Inflammatory macrophage (primary cell): ENCODE measurements at places on chromosomes 12 and 14.
A peak's percentile ranks its signal among the peaks of the same experiment; 100 is the strongest.

DNA sequence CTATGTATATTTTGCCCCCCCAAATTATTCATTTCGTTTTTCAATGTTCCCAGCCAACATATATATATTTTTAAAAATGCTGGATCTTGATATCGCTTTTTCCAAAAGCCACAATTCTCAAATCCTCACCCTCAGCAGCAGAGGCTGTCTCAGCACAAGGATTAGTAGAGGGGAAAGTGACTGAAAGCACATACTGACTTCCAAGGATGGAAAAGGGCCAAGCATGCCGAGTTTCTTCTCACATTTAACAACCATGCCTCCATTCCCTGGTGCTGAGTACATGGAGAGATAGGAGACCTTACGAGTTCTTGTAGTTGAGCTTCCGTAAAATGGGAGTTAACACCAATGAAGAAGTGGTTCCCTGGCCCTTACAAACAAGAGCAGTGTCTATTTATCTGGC, 403.4 kb upstream of the DCN start:
- no peak for DNase-seq

DNA sequence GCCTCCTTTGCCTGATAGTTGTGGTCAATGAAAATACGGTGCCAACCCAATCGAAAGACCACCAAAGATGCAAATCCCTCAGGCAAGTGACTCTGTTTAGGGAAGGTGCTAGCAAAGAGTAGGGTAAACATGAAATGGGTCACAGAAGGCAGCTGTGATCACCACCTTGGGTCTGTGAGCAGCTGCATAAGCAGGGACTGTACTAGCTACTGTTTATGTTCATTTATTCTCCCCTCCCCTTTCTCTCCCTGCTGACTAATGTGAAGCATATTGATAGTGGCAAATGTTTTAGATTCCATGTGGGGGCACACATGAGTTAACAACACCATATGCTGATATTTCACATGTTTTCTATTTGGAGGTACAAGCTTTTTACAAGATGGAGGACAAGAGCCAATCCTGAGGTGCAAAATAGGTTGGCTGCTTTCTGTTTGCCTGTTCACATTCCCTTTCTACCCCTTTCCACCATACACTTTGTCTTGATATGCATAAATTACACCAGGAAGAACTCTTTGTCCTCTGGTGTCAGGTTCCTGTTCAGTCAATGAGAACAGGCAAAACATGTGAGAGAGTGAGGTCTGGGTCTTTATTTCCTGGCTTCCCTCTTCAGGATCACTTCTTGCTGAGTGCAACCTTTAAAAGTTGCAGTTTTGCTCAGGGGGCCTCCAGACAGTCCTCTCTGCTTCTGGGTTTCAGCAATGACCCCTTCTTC, 71.1 kb downstream of the AVPR1A start:
- no peak for DNase-seq

- DNase-seq, result no peak
These were observed 82.0 kb upstream of the PTHLH start for GRCh38 chr12:28054583-28054982.

DNA sequence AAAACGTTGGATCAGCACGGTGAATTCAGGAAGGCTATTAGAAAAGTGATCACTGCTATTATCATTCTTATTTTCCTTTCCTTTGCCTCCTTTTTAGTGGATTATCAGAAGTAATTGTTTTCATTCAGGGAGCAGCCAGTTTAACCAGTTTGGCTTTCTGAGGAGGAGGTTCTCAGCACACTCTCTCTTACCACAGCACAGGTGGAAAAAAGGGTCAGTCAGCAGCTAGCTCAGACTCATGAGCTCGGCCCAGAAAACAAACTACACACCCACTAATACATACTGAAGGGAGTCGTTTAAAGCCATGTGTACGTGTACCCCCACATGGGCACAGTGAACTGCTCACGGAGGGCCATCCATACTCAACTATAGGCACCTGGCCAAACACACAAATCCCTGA, 23.2 kb upstream of the MAGOHB start:
- DNase-seq, result no peak

- DNase-seq, result peak; percentile 91
These were observed 65.7 kb downstream of the TTC9 start for GRCh38 chr14:70707138-70708038.

- no peak for DNase-seq
These were observed 506.8 kb upstream of the FBXO33 start for GRCh38 chr14:39939023-39939422.

DNA sequence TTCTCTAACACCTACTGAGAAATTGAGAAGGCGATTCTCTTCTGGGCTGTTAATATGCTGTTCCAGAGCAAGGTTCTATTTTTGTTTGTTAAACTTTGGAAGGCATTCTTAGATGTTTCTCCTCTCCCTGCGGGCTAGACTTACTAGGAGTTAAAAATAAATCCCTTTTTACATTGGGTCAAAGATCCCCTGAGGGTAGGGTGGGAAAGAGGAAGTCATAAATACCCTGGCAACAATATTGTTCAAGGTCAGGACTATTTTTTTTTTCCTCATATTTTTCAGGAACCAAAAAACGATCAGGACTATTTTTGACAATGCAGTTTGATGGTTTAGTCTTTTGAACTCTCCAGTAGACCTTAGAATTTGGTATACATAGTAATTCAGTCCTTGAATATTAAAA, 12.0 kb upstream of the SLC2A14 start:
- DNase-seq, result peak; percentile 49

DNA sequence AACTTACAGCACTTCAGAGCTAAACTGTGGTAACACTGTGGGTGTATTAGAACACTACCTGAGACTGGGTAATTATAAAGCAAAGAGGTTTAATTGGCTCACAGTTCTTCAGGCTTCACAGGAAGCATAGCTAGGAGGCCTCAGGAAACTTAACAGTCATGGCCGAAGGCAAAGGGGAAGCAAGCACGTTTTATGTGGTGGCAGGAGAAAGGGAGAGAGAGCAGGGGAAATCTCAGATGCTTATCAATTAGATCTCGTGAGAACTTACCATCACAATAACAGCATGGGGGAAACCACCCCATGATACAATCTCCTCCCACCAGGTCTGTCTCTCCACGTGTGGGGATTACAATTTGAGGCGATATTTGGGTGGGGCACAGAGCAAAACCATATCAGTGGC, 512.6 kb downstream of the RERGL start:
- DNase-seq, result no peak

DNA sequence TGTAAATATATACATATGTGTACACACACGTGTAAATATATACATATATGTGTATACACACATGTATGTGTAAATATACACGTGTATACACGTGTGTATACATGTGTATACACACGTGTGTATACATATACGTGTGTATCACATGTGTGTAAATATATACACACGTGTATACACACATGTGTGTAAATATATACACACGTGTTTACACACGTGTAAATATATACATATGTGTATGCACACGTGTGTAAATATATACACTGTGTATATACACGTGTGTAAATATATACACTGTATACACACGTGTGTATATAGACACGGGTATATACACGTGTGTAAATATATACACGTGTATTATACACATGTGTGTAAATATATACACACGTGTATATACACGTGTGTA, 71.7 kb downstream of the RPAP3 start:
- no peak for DNase-seq
